ENCODE measurements at places on chromosomes 3 and 15.

- no peak for DNase-seq
Observed at GRCh38 chr3:109117939-109118338, at the start of gene MORC1. TSS of gene MORC1 (minus strand) at chr3:109118134. CDS start at chr3:109118059, 75 bp downstream.

DNA sequence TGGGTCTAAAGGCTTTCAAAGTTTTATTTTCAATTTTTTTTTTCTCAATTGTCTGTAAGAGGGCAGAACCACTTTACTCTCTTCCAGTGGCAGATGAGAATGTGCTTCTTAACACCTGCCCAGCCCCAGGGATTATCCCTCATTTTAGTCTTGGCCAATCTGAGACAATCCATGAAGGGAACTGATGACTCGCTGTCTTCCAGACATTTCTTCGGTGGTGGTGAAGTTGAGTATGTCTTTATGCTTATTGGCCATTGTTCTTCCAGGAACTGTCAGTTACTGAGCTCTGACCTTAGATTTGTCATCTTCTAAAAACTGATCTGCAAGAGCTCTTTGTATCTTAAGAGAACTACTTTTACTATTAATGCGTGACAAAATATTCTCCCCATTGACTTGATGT is 139.5 kb downstream of the TJP1 start:
- DNase-seq = no peak

DNA sequence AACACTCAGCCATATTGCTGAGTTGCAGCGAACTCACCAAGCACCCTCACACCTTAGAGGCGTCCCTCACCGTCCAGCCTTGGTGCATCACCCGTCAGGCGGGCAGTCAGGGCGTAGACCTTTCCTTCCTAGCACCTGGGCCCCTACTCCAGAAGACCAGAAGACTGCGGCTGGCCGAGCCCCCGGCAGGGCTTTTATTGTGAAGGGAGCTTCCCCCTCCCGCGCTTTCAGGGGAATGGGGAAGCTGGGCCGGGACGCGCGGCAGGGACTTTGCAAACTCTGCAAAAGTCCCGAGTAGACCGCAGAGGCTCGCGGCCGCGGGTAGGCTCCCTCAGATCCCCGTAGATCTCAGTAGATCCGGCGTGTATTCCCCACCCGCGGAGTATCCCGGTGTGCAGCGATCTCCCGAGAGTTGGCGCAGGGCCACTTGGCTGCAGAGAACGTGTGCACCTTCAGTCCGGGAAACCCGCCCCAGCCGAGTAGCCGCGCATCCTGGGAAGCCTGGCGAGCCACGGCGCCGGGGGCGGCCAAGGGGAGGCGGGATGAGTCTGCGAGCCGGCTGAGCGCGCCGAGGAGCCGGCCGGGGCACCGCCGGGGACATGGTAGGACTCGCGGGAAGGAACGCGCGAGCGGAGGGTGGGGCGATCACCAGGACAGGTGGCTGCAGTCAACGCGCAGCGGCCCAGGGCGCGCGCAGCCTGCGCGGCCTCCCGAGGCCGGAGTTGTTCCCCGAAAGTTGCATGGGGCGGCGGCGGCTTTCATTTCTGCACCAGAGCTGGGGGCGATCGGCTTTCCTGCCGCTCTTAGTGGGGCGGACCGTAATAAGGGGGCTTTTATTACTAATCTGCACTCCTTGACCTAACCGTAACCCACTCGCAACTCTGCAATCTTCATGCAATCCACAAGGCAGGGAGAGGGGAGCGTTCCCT is at the start of gene GASK1A:
TSS of gene GASK1A (plus strand) at position 268 of the 929 bp plus-strand sequence. CDS start at position 600, 332 bp downstream.
- DNase-seq = no peak

- DNase-seq = no peak
Observed at GRCh38 chr15:65494076-65494475, 23.4 kb downstream of the DPP8 start.

DNA sequence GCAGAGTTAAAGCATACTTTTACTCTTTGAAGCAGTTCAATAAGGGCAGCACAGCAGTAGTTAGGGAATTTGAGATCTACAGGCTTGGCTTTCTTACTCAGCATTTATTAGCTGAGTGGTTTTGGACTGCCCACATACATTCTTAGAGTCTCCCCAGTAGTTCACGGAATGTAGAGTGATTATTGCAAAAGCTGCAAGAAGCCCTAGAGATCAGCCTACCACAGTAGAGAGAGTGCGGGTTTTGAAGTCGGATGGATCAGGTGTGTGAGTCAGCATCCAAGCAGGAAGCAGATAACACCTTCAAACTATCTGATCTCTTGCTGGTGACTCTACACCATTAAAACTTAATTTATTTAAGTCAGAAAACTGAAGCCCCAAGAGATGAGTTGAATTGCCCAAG is 171.9 kb downstream of the SYNPR start:
- no peak for DNase-seq

DNA sequence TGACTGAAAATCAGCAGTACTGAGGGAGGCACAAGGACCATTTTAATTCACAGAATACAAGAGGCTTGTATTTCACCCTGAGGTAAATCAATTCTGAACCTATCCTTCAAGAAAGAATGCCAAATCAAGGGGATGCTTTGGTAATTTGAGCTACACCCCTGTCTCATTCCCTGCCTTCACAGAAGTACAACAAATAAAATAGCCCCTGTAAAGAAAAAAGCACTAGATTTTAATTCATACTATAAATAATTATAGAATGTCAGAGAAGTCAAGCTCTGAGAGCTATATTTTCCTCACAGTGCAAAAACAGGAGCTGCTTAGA is 249.0 kb downstream of the ISL2 start:
- DNase-seq = no peak

GRCh38 chr3:184171562-184171961 is 3.1 kb upstream of the AP2M1 start:
- DNase-seq = no peak

- DNase-seq = no peak
Observed at GRCh38 chr3:18007980-18008379, 265.5 kb upstream of the TBC1D5 start.

Measured in memory B cell (primary cell).